ENCODE measurements at places on chromosomes 6 and 20. TPM values are rescaled to one million over a fixed set of nuclear protein-coding genes. Genes with fewer than 3 reads are reported as not detected.
A peak's percentile ranks its signal among the peaks of the same experiment; 100 is the strongest.

DNA sequence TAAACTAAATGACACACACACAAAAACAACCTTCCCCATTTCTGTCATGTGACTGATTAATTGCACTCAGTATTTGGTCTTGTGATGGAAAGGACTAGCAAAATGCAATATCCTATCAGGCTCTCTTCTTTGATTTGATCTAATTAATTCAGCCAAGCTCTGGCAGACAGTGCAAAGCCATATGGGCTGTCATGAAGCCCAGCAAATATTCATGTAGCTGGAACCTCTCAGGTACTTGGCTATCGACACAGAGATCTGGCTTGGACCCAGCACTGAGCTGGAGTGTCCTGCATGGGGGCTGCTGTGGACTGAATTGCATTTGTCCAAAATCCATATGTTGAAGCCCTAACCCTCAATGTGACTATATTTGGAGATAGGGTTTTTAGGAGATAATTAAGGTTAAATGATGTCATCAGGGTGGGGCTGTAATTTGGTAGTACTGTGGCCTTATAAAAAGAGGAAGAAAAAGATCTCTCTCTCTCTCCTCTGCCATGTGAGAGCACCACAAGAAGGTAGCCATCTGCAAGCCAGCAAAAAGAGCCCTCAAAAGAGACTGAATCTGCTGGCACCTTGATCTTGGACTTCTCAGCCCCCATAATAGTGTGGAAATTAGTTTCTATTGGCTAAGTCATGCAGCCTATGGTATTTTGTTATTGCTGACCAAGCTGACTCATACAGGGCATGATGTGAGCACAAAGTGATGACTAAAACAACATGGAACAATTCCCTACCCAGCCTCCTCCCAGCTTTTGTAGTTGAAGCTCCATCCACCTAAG lies 77.1 kb downstream of the STMND1 start:
- no peak overlapping the region for H3K27ac ChIP-seq
- H3K4me3 ChIP-seq, result no peak overlapping the region
- DNase-seq, result no peak

DNA sequence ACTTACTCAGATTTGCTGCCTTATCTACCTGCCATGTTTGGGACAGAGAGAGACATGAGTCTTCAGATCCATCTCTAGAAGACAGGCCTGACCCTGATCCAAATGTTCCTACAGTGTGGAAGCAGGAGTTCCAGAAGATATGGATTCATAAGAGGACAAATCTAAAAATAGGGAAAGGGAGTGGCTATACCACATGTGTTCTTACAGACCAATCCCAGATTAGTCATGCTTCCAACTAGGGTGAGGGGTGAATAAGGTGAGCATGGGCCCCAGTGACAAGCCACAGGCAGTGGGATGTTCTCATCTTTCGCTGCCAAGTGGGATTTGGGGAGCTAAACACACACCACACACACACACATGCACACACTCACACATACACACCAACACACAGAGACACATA lies 670.7 kb upstream of the CITED2 start:
- H3K27me3 ChIP-seq, result peaks cover 3% of the 10 kb centered on the region
- no peak overlapping the region for H3K4me3 ChIP-seq
- no peaks in the 10 kb centered on the region for H3K36me3 ChIP-seq
- H3K27ac ChIP-seq, result no peak overlapping the region
- DNase-seq, result no peak
- H3K4me1 ChIP-seq, result peaks cover 2% of the 10 kb centered on the region

DNA sequence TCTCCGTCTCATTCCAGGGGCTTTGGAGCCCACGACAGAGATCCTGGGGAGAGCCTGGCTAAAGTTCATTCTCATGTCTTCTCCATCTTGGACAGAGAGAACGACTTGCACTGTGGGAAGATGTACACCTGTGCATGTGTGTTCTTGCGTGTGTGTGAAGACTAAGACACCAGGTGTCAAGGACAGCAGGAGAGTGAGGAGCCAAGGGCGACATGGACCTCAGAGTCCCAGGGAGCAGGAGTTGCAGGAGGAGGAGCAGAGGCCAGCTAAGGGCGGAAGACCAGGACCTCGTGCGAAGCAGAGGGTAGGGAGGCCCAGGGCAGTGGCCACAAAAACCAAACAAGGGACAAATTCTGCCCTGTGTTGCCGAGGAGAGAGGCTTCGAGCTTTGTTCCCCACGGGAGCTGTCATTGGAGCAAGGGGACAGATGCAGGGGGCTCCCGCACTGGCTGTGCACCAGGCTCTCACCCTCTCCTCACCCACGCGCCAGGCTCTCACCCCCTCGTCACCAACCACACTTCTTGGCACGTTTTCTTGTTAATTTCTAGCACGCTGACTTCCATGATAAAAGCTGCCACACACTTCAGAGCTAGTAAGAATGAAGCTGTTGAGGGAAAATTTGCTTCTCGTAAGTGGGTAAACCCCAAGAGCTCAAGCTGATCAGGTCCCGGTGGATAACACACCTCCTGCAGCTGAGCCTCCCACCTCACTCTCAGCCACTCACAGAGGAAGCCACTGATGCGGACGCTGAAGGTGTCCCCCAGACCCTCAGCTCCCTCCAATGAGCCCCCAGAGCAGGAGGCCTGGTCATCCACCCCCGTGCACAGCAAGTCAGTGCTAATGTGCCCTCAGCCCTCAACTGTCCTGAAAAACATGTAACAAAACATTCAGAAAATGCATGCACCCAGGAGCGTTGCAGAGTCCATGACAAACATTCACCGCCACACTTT lies 62.6 kb downstream of the DLL1 start:
- H3K4me1 ChIP-seq, result peaks cover 1% of the 10 kb centered on the region
- DNase-seq, result no peak
- H3K27ac ChIP-seq, result no peak overlapping the region
- H3K4me3 ChIP-seq, result no peak overlapping the region
- no peaks in the 10 kb centered on the region for H3K27me3 ChIP-seq

GRCh38 chr6:62042429-62042828 lies 243.6 kb downstream of the KHDRBS2 start:
- H3K27me3 ChIP-seq, result no peaks in the 10 kb centered on the region
- DNase-seq, result no peak
- no peak overlapping the region for H3K27ac ChIP-seq

GRCh38 chr6:28880894-28881780 lies 42.6 kb downstream of the TRIM27 start:
- H3K4me1 ChIP-seq, result peaks cover 29% of the 10 kb centered on the region
- H3K27me3 ChIP-seq, result peaks cover 3% of the 10 kb centered on the region
- H3K36me3 ChIP-seq, result peaks cover 10% of the 10 kb centered on the region
- H3K27ac ChIP-seq, result peak overlapping the region; percentile 69
- peak overlapping the region; percentile 57 for H3K4me3 ChIP-seq

- no peak overlapping the region for H3K27ac ChIP-seq
- H3K4me1 ChIP-seq, result no peaks in the 10 kb centered on the region
- no peak overlapping the region for H3K4me3 ChIP-seq
These were observed 140.7 kb downstream of the FUT9 start for GRCh38 chr6:96156425-96156824.

GRCh38 chr6:99611148-99611547 lies 4.5 kb downstream of the PRDM13 start:
- H3K4me1 ChIP-seq, result peaks cover 38% of the 10 kb centered on the region
- H3K27me3 ChIP-seq, result peaks cover 68% of the 10 kb centered on the region
- no peak overlapping the region for H3K27ac ChIP-seq
- H3K36me3 ChIP-seq, result peaks cover 3% of the 10 kb centered on the region

DNA sequence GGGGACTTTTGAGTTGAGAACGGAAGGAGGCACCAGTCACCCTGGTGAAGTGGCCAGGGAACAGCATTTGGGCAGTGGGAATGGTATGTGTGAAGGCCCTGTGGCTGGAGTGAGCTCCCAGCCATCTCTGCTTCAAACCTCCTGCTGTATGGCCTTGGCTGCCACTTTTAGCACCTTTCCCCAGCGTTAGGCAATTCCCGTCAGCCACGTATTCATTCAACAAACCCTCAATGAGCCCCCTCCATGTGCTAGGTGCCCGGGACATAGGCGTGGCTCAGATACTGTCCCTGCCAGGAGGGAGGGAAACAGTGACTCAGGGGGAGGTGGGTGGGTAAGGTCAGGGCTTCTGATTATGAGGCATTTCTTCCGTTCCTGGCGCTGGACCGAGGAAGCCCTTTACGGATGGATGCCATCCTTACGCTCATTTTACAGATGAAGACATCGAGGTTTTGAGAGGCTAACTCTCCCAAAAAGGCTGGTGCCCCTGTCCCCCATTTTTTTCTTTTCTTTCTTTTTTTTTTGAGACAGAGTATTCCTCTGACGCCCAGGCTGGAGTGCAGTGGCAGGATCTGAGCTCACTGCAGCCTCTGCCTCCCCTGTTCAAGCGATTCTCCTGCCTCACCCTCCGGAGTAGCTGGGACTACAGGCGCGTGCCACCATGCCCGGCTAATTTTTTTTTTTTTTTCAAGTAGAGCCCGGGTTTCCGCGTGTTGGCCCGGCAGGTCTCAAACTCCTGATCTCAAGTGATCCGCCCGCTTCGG lies 37.5 kb downstream of the SRC start:
- no peak overlapping the region for H3K27ac ChIP-seq
- peaks cover 4% of the 10 kb centered on the region for H3K27me3 ChIP-seq
- no peaks in the 10 kb centered on the region for H3K36me3 ChIP-seq

GRCh38 chr6:124203812-124204167 lies 400.1 kb downstream of the NKAIN2 start:
- H3K27ac ChIP-seq, result no peak overlapping the region
- no peak overlapping the region for H3K4me3 ChIP-seq
- H3K36me3 ChIP-seq, result no peaks in the 10 kb centered on the region
- no peaks in the 10 kb centered on the region for H3K4me1 ChIP-seq

- no peaks in the 10 kb centered on the region for H3K36me3 ChIP-seq
- no peak overlapping the region for H3K27ac ChIP-seq
- no peak for DNase-seq
- no peaks in the 10 kb centered on the region for H3K4me1 ChIP-seq
- H3K27me3 ChIP-seq, result peaks cover 9% of the 10 kb centered on the region
These were observed 498.9 kb downstream of the BCKDHB start for GRCh38 chr6:80605165-80605989.

DNA sequence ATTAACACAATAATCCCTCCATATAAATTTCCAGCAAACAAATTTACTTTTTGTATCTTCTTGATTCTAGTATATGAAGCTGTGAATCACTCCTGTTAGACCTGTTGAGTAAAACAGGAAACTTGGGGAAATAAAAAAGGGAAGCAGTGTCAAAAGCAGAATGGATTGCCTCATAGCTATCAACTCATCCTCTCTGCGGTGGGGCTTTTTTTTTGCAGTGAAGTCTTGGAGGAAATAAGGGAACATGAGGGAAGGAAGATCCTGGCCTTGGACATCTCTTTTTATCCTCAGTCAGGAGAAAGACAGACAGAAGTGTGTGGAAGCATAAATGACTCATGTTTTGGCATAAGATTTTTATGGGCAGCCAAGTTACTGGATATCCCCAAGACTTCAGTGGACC lies 332.5 kb downstream of the TFAP2A start:
- no peaks in the 10 kb centered on the region for H3K36me3 ChIP-seq
- no peak overlapping the region for H3K4me3 ChIP-seq
- no peak for DNase-seq
- peaks cover 3% of the 10 kb centered on the region for H3K27me3 ChIP-seq
- no peak overlapping the region for H3K27ac ChIP-seq

GRCh38 chr6:130829333-130829910 lies 2.2 kb downstream of the SMLR1 start:
- no peaks in the 10 kb centered on the region for H3K36me3 ChIP-seq
- no peak overlapping the region for H3K27ac ChIP-seq
- no peaks in the 10 kb centered on the region for H3K27me3 ChIP-seq
- no peak overlapping the region for H3K4me3 ChIP-seq
- peaks cover 2% of the 10 kb centered on the region for H3K4me1 ChIP-seq
- DNase-seq, result no peak

GRCh38 chr6:26196846-26197635 lies 109.8 kb downstream of the HFE start:
- H3K4me3 ChIP-seq, result peak overlapping the region; percentile 98
- peak; percentile 86 for DNase-seq
- H3K4me1 ChIP-seq, result peaks cover 28% of the 10 kb centered on the region
- H3K36me3 ChIP-seq, result peaks cover 25% of the 10 kb centered on the region

GRCh38 chr6:108437821-108438220 lies 122.9 kb upstream of the FOXO3 start:
- H3K4me1 ChIP-seq, result peaks cover 1% of the 10 kb centered on the region
- DNase-seq, result no peak
- peaks cover 31% of the 10 kb centered on the region for H3K27me3 ChIP-seq
- no peaks in the 10 kb centered on the region for H3K36me3 ChIP-seq
- H3K27ac ChIP-seq, result no peak overlapping the region

DNA sequence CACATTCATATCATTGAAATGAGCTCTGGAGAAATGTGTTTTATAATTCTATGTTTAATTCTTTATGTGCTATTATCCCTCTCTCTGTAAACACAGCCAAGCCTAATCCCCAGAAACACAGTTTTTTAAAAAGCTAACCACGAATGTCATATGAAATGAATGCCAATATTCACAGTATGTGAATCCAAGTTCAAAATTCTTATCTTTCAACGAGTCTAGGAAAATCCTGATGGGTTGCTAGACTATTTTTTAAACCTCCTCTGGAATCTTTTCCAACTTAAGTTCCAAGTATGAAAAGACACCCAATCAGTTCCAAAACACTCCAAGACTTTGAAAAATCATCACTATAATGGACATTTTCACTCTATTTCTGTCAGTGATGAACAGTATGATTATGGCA lies 689.3 kb downstream of the HACE1 start:
- no peaks in the 10 kb centered on the region for H3K36me3 ChIP-seq
- no peaks in the 10 kb centered on the region for H3K4me1 ChIP-seq
- H3K4me3 ChIP-seq, result no peak overlapping the region
- H3K27ac ChIP-seq, result no peak overlapping the region
- no peaks in the 10 kb centered on the region for H3K27me3 ChIP-seq

DNA sequence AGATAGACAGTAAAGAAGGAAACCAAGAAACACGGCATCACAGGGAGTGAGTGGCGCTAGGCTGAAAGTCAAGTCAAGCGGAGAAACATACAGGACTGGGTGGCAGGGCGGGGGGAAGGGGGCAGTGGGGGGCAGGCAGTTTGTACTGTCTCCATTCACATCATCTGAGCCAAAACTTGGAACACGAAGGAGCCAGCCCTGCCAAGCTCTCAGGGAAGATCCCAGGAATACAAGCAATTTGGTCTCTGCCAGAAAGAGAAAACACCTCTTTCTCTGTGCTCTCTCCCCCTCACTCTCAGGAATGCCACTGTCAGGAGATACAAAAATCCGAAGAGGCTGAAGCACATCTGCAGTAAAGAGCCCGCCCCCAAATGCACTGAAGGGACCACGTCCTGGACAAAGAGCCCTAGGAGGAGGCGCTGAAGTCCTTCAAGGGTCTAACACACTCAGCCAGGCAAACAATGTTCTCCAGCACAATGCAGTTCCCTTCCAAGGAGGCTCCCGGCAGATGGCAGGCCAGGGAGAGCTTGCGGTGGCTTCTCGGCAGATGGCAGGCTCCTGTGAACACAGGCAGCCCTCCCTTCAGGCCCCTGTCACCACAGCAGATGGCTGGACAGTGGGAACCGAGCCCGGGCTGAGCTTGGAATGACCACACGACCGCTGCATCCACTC lies 90.0 kb downstream of the ATP9A start:
- H3K36me3 ChIP-seq, result no peaks in the 10 kb centered on the region
- H3K27me3 ChIP-seq, result peaks cover 2% of the 10 kb centered on the region

SOX18 gene
- total RNA-seq, result not detected

SYNGAP1 gene
- 43.6 TPM for total RNA-seq

ZSCAN16 gene
- total RNA-seq, result 2.1 TPM

SLC17A5 gene
- total RNA-seq, result 4.0 TPM

NFKBIL1 gene
- total RNA-seq, result 18.1 TPM

SIRPB1 gene
- total RNA-seq, result 1.0 TPM

SLC32A1 gene
- not detected for total RNA-seq

SEMG1 gene
- not detected for total RNA-seq

LKAAEAR1 gene
- 0.30 TPM for total RNA-seq
